ENCODE measurements at places on chromosomes 7 and 10.

DNA sequence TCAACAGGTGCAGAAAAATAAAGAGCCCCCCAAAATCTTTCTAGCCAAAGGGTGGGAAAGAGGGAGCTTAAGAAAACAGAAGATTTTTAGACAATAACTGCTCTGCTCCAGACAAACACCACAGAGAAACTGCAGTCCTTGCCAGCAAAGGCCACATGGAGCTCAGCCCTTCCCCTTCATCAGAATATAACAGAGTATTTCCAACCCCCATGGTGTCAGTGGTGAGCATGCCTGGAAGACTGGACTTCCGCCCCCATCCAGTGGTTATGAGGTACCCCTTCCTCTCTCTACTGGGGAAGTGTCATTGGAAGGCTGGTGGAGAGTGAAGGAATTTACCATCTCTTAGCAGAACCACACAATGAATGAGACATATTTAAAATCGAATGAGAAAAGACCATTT lies 1007.3 kb upstream of the CELF2 start:
- DNase-seq, result no peak

GRCh38 chr7:107628461-107629064 lies 32.1 kb upstream of the SLC26A4 start:
- no peak for DNase-seq

DNA sequence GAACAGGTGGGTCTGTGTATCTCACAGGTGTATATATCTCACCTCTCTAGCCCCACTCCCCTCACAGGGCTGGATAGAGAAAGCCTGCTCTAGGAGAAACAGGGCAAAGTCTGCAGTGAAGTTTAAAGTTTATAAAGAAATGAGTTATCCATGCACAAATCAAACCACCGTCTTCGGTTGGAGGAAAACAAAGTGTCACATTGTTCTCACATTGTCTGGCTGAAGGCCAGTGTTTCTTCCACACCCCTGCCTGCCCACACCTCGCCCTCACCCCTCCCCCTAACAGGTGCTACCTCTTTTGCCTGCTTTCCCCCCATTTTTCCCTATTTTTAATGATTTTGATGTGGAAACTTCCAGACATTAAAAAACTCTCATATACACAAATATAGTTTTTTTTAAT lies 25.8 kb downstream of the AQP1 start:
- DNase-seq, result no peak

- no peak for DNase-seq
These were observed 148.0 kb upstream of the ANK3 start for GRCh38 chr10:60537697-60538096.

DNA sequence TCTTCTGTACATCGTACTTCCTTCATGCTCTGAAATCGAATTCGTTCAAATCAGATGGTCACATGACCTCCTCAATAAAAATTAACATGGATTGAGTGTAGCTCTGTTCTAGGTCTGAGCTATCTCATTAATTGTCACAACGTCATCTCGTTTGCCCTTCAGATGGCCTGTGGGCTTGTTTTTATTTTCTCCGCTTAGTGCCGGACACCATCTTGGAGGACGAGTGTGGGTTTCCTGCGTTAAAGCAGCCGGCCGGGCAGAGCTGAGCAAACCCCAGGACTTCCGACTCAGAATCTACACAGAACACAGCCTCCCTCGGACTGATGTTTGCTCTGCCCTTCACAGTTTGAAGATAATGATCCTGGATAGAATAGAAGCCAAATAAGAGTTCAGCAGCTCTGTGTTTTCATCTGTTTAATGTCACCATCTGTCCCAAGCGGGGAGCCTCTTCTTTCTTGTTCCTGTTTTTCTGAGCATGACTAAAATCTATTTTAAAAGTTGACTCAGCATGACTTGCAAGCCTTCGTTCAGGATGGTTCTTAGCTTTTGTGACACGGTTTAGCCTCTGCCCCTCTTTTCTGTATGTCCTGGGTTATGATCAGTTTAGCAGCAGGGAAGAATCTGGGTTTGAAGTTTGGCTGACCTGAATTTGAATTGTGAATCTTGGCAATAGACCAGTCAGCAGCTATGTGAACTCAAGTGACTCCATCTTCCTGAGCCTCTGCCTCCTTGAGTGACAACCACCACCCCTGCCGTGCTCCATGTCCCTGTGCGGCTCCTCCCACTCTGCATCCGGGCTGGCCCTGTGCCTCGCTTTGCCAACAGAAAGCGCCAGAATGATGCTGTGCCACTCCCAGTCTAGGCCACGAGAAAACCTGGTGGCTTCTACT lies 30.6 kb upstream of the GALNTL5 start:
- DNase-seq, result no peak

- no peak for DNase-seq
These were observed 7.6 kb upstream of the CALML5 start for GRCh38 chr10:5506751-5507648.

DNA sequence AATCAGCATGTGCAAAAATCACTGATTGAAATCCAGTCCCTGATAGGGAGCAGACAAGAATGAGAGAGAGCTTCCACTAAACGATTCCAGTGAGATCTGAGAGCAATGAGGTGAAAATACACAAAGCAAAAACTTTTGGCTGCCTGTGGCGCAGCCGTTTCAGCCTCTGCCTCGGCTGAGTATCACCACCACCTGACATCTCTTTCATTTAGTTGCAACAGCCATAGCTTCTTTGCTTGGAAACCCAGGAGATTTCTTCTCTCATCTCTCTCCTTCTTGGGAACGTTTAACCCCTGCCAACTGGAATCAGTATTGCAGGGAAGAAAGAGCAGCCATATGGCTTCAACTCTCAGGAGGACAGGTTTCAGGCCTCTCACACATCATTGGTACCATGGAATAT lies 237.3 kb upstream of the AGK start:
- no peak for DNase-seq

- no peak for DNase-seq
These were observed 19.4 kb downstream of the RNF32 start for GRCh38 chr7:156659961-156660360.

DNA sequence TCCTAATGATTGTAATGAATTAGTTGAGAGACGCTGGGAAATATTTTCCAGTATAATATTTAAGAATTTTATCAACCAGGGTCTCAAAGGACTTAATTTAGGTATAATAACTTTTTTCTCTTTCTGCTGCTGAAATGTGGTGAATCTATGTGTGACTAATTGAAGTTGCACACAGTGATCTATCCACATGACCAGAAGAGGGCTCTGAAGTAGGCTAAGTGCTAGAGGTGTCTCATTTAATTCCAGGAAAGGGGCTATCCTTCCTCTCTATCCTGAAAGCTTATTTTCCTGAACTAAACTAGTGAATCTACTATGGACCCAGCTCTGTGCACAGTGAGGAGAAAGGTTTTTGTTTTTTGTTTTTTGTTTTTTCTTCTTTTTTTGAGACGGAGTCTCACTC lies 294.4 kb upstream of the MYO3A start:
- DNase-seq, result no peak

DNA sequence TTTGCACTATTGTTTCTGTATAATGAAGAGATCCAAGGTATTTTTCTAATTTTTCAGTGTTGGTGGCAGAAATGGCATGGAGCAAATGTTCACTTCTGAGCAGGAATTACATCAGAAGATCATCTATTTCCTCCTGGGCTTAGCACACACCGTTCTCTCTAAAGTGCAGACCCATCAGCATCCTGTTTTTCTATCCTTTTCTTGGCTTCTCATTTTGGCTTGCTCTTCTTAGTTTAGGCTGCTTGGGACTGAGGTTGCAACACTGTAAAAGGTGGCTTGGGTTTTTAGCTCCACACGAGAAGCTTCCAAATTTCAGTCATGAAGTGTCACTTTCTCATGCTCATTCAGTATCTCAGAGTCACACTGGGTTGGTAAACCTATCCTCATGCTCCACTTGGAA lies 79.9 kb upstream of the SMIM30 start:
- no peak for DNase-seq

GRCh38 chr10:46268076-46268881 lies 18.5 kb upstream of the ANTXRL start:
- DNase-seq, result no peak

GRCh38 chr10:120788771-120789170 lies 62.4 kb upstream of the WDR11 start:
- no peak for DNase-seq

DNA sequence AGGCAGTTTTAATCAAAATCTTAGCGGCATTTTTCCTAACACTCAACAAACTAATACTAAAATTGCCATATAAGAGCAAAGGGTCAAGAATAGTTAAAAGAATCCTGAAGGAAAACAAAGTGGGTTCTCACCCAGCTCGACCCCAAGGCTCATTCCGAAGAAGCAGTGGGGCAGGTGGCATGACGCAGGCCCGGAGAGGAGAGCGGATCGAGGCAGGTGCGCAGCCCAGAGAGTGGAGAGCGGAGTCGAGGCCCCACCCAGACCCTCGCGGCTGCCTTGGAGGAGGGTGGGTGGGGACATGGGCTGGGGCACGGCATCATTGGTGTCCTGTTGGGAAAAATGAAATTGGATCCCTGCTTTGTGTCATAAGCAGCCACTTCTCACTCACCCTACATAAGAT lies 109.8 kb downstream of the INPP5A start:
- no peak for DNase-seq

All from right hindlimb (tissue), 1 donor.